ENCODE measurements at places on chromosomes 6 and 20.

GRCh38 chr20:31675828-31676608, 38.3 kb downstream of the COX4I2 start:
- peak; percentile 65 for DNase-seq

- no peak for DNase-seq
Observed at GRCh38 chr6:96450082-96450769, 71.4 kb upstream of the UFL1 start.

GRCh38 chr20:60358101-60358500, 399.9 kb downstream of the CDH26 start:
- DNase-seq = no peak

DNA sequence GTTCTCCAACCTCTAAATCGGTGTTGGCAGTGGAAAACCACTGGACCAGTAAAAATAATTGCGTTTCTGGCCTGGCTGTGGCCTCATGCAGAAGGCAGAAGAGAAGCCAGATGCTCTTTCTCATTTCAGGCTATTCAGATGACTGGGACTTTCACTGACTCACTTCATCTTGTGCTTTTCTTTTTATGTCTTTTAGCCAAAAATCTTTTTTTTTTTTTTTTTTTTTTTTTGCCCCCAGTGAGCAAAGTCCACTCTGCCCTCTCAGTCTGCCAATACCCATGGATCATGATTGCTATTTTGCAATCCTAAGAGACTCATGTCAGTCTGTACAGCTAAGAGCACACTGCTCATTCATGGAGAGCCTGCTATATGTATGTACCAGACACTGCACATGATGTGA, 962.5 kb downstream of the KIF16B start:
- DNase-seq = no peak

DNA sequence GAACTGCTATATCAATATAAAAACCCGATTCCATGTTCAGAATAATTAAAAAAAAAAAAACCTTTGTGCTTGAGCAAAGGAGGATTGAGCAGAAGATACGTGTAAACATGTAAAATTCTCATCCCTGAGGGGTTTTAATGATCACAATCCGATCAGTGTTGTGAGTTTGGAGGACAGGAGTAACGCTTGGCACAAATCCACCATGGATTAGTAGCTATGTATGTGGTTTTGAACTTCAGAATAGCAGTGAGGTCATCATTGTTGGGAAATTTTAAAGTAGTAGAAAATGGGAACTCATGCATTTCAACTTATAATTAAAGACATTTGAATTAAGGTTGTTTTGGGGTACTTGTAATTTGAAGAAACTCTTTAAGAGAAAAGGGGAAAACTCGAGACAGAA, 203.2 kb downstream of the RPS12 start:
- no peak for DNase-seq

GRCh38 chr6:74197310-74197709, 501.3 kb downstream of the CD109 start:
- DNase-seq = no peak

DNA sequence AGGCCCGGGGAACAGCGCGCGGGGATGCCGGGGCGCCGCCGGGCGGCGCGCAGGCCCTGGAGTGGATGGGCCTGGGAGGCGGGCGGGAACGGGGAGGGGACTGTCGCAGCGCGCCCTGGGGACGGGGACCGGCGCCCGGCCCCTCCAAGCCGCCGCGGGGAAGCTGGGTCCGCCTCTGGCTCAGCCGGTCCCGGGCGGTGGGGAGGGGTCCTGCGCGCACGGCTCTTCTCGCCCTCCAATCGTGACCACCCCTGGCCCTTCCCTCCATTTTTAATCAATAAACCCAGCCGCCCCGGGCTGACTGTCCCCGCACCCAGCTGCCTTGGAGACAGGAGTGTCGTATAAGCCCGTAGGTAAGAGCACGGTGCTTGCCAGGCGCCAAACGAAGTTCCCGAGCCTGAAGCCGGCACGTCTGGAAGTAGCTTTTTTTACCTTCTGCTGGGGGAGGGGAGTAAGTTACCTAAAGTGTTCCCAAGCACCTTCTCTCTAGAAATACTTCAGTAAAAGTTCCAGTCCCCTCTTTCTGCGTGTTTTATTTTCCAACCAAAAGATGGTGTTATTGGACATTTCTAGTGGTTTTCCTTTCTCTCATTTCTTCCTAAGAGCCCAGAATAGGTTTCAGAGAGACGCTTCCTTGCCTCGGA, 780 bp upstream of the TAF4 start:
- peak; percentile 42 for DNase-seq
